BJ (cell line): ENCODE measurements at places on chromosomes 12 and 14.

DNA sequence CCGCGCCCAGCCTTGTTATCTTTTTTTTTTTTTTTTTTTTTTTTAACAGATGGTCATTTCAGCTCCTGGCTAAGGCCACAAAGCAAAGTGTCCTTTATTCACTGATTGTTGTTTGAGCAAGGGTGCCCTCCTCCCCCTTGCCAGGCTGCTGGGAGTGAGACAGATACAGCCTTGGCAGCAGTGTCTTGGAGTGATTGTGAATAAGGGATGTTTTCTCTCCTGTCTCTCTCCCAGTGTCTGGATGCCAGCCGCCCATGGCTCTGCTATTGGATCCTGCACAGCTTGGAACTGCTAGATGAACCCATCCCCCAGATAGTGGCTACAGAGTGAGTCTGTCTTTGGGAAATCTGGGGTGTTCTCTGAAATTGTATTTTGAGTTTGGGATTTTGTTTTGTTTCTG is 28.7 kb downstream of the FNTB start:
- DNase-seq, result no peak

DNA sequence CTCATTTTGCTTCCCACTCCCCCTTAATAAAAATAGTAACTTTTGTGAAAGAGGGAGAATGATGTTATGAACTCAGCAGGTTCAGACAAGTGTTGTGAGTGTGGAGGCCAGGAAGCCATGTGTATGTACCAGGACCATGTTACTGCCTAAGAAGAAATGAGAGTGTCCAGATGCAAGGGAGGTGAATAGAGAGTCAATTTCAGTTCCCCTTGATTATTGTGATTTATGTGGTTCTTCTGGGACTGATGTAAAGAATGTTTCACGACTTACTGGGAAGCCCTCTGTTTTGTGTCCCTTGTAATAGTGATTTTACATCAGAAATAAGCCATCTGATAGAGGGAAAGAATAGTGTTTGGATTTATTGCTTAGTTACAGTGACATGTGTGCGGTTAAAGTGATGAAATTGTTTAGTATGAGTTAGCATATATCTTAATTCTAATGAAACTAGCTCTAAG is 32.5 kb downstream of the FBXO34 start:
- DNase-seq, result no peak

DNA sequence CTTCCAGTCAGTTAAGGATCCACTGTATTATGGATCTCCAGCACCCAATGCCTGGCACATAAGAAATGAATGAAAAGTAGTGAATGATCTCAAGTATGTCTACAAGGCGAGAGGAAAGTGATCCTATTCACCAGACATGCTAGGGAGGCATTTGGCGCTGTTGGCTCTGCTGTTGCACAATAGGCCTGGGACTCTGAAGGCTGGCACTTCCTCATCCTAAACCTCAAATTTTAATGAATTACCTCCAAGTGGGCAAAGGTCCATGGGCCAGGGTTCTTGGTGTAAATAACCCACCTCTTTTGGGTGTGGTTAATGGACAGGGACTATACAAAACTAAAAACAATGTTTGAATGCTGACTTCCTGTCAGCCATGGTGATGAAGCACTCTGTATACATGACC is 173.4 kb upstream of the PZP start:
- no peak for DNase-seq

- no peak for DNase-seq
Measured at GRCh38 chr14:21997300-21997699, 323.7 kb upstream of the OR4E1 start.

DNA sequence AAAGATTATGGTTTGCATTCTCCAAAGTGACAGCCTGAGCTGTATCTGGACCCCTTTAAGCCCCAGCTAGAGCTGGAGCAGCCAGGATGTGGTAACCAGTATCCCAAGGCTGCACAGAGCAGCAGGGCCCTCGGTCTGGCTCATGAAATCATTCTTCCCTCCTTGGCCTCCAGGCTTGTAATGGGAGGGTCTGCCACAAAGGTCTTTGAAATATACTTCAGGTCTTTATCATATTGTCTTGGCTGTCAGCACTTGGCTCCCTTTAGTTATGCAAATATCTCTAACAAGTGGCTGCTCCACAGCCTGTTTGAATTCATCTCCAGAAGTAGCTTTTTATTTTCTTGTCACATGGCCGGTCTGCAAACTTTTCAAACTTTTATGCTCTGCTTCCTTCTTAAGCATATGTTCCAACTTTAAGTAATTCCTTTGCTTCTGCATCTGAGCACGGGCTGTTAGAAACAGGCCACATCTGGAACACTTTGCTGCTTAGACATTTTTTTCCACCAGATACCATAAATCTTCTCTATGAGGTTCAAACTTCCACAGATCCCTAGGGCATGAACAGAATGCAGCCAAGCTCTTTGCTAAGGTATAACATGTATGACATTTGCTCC is 663.4 kb upstream of the MIS18BP1 start:
- DNase-seq, result no peak

DNA sequence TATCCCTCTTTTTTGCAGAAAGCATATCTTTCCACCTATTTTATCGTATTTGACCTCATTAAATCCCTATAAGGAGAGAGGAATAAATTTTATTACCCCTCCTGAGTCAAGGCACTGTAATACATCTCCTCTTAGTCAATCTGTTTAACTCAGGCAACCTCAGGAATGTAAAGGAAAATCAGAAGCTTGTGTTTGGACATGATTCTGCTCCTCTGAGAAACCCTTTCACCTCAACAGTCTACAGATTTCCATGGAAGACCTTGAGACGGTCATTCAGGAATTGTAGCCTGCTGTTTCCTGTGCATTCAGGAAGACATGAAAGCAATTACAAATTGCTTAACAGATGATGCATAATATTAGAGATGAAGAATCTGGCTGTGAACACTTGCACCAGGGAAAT is 360.8 kb downstream of the PAWR start:
- peak; percentile 51 for DNase-seq

DNA sequence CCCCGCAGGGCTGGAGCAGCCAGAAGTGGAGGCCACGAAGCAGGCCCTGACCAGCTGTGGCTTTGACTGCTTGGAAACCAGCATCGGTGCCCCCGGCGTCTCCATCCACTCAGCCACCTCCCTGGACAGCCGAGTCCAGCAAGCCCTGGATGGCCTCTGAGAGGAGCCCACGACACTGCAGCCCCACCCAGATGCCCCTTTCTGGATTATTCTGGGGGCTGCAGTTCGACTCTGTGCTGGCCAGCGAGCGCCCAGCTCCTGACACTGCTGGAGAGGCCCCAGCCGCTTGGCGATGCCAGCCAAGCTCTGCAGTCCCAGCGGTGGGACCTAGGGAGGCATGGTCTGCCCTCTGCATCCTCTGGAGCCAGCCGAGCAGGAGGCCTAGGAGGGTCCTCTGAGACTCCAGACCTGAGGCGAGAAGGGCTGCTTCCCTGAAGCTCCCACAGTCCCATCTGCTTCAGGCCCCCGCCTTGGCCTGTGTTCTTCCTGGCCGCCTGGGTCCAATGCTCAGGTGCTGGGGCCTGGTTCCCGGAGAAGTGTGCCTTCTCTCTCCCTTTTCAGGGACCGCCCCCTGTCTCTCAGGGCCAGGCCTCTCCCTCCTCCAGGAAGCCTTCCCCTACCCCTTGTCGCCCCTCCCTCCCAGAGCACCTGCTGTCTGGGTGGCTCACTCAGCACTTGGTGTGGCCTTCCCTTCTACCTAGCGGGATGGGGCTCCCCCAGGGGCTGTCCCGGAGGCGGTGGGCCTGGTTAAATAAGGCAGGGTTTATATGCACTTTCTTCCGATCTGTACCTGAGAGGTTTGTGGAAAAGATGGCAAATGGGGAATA is 23.0 kb downstream of the MVK start:
- no peak for DNase-seq

- no peak for DNase-seq
Measured at GRCh38 chr14:95222870-95223398, 65.6 kb upstream of the DICER1 start.

DNA sequence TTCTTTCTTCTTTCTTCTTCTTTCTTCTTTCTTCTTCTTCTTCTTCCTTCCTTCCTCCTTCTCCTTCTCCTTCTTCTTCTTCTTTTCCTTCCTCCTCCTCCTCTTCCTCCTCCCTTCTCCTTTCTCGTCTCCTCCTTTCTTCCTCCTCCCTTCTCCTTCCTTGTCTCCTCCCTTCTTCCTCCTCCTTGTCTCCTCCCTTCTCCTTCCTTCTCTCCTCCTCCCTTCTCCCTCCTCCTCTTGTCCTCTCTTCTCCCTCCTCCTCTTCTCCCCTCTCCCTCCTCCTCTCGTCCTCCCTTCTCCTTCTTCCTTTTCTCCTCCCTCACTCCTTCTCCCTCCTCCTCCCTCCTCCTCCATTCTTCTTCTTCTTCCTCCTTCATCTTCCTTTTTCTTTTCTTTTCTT is 44.5 kb downstream of the NUBPL start:
- no peak for DNase-seq

GRCh38 chr14:86852530-86852929 is 1140.5 kb downstream of the GALC start:
- DNase-seq, result peak; percentile 83

DNA sequence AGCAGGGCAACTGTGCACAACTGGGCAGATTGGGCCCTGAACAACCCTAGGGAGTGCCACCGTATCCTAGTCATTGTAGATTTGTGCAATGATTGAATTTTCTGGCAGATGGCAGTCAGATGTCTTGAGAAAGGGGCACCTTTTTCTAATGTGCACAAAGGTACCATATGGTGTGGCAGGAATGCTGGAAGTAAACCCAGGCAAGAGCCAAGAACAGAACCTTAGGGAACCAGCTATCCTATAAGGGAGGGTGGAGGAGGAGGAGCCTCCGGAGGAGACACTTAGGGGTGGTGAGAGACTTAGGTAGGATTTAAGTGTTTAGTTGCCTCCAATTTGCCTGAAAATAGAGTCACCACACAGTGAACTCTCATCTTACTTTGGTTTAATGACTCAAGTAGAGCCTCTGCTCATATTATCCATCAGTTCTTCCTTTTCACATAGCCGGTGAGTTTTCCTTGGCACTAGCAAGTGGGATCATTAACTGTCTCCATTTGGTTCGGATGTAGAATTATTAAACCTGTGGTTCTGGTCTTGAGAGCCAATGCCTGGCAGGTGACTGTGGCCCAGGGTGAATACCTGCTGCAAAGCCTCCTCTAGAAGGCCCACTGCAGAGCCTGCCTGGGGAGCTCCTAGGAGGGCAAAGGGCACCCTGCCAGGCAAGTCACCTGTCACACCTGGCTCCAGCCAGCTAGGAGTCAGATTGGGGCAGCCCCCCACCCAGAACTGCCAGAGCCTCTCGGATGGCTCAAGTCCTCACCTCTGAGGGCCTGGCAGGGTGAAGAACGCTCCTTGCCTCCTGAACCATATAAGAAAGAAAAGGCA is 184.4 kb upstream of the HIF1A start:
- DNase-seq, result no peak

DNA sequence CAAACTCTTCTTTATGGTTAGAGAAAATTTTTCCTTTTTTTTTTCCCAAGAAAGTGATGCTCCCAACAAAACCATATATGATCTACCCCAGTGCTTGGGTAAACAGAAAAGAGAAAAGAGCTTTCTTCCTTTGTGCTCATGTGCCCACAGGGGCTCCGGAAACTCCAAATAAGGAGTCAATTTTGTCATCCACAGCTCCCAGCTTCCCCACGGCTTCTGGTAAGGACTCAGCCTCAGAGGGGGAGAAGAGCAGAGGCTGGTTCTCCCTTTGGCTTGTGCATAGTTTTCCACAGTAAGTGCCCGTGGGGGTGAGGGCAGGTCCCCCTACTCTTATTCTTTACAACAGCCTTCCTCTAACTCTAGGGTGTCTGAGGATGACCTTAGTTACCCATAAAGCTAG is 13.3 kb upstream of the RGS6 start:
- DNase-seq, result no peak
